ENCODE measurements at places on chromosomes 6 and 20.

DNA sequence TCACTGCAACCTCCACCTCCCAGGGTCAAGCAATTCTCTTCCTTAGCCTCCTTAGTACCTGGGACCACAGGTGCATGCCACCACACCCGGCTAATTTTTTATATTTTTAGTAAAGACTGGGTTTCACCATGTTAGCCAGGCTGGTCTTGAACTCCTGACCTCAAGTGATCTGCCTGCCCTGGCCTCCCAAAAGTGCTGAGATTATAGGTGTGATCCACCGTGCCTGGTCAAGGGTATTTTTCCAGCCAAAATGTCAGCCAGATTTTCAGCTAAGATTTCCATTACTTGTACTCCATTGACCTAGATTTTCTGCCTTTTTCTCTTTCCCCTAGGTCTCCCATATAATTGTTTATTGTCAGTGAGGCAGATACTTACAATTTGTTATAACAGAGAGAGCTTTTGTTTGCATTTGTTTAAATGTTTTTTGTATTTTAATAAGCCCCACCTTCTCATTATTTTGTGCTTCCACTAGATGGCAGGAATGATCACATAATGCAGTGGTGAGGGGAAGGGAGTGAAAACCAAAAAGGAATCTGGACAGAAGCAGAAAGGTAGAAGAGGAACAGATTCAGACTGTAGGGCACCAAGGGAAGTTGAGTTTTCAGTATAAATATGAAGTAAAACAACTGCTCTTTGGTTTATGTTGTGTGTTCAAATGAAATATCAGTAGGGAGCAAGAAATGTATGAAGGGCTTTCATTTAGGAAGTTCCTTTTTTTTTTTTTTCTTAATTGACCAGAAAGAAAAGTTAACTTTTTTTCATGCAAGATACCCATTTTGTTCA, 29.7 kb downstream of the RPF2 start:
- no peak for DNase-seq

DNA sequence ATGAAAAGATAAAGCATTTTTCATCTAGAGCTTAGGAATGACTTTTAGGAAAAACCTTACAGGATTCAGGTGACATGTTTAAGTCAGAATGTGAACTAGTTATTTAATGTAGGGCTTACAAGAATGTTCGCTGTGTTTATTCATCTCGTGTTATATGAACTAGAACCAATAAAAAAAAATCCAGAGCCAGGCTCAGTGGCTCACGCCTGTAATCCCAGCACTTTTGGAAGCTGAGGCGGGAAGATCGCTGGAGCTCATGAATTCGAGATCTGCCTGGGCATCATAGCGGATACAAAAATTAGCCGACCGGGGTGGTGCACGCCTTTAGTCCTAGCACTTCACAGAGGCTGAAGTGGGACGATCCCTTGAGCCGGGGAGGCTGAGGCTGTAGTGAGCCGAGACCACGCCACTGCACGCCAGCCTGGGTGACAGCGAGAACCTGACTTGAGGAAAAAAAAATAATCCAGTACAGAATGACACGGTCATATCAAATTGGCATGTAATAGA, 46.3 kb downstream of the OR2B2 start:
- DNase-seq, result no peak

DNA sequence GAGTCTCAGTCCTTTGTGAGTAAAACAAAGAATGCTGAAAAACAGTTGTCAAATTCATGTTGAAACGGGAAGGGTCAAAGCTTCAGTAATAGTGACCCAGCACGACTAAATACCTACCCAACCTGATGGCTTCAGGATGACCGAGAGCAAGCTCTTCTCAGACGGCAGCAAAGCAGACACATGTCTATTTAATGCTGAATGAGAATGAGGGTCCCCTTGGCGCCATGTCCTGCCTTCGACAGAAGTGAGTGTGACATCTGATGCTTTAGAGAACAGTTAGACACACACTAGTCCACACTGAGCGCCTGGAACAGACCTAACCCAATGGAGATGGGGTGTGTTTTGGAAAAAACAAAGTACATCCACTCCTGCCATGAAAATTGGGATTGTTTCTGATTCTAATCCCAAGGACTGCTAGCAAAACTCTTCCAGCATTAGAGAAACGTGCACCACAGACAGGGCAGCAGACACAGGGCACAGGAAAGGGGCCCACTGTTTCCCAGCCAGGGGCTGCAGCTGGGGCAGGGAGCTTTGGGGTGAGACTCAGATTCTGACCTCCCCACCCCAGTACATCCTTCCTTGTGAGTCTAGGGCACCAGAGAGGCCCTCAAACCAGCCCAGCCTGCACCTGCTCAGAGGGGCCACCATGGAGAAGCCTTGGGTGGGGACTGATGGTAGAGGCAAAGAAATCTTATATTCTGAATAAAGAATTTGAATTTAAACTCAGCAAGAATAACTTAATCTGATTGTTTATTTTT, 76.5 kb downstream of the C6orf118 start:
- DNase-seq, result no peak

- no peak for DNase-seq
Measured at GRCh38 chr6:140134224-140134623, 759.8 kb upstream of the CITED2 start.
